ENCODE measurements at places on chromosomes 2 and 18. TPM values are rescaled to one million over a fixed set of nuclear protein-coding genes. Genes with fewer than 3 reads are reported as not detected.

DNA sequence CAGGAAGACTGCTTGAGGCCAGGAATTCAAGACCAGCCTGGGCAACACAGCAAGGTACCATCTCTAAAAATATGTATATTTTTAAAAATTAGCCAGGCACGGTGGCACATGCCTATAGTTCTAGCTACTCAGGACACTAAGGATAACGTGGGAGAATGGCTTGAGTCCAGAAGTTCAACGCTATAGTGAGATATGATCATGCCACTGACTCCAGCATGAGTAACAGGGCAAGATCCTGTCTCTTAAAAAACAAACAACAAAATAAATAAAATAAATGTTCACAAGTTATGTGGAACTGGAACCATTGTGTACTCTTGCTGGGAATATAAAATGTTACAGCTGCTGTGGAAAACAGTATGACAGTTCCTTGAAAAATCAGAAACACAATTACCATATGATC, 47.2 kb downstream of the USP34 start:
- H3K4me1 ChIP-seq = peaks cover 7% of the 10 kb centered on the region
- H3K36me3 ChIP-seq = no peaks in the 10 kb centered on the region
- no peak overlapping the region for H3K4me3 ChIP-seq
- H3K27ac ChIP-seq = peak overlapping the region; percentile 9
- no peaks in the 10 kb centered on the region for H3K27me3 ChIP-seq

- no peaks in the 10 kb centered on the region for H3K36me3 ChIP-seq
- no peak for DNase-seq
- H3K4me1 ChIP-seq = peaks cover 6% of the 10 kb centered on the region
- H3K27me3 ChIP-seq = no peaks in the 10 kb centered on the region
Observed at GRCh38 chr2:192157776-192158175, 37.0 kb downstream of the TMEFF2 start.

DNA sequence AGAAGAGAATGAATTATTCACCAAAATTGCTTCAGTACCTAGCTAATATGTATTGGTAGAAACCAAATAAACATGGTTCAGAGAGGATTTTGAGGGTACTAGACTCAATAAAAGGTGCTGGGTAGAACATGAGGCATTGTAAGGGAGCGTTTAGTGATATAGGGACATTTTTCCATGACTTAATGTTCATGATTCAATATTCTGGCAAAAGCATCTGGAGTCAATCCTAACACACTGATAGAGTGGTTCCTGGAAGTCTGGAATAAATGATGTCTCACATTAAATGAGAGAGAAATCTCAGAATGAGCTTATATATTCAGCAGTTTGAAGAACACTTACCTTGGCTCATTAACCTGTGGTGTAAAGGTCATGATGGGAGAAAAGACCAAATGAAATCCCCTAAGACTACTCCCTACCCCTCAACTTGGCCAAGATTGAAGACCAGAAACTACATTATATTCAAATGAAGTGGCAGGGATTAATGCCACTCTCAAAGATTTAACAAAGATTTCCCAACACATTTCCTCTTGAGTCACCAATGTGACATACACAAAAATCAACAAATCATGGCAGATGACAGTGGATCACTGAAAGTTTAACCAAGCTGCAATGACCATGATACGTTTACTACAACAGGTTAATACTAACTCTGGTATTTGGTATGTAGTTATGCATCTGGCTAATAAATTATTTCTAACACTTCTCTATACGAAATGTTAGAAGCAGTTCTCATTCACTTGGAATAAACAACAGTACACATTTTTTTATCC, 309.5 kb downstream of the SATB2 start:
- no peak overlapping the region for H3K27ac ChIP-seq
- no peaks in the 10 kb centered on the region for H3K36me3 ChIP-seq
- DNase-seq = no peak
- no peak overlapping the region for H3K4me3 ChIP-seq
- no peaks in the 10 kb centered on the region for H3K4me1 ChIP-seq

GRCh38 chr2:85887566-85888019, 1.2 kb downstream of the ST3GAL5 start:
- peak overlapping the region; percentile 82 for H3K27ac ChIP-seq
- H3K4me3 ChIP-seq = peak overlapping the region; percentile 86
- H3K4me1 ChIP-seq = no peaks in the 10 kb centered on the region
- no peaks in the 10 kb centered on the region for H3K36me3 ChIP-seq

GRCh38 chr2:118291251-118291880, 203.1 kb downstream of the INSIG2 start:
- no peaks in the 10 kb centered on the region for H3K27me3 ChIP-seq
- no peak overlapping the region for H3K27ac ChIP-seq
- H3K36me3 ChIP-seq = no peaks in the 10 kb centered on the region
- DNase-seq = no peak

DNA sequence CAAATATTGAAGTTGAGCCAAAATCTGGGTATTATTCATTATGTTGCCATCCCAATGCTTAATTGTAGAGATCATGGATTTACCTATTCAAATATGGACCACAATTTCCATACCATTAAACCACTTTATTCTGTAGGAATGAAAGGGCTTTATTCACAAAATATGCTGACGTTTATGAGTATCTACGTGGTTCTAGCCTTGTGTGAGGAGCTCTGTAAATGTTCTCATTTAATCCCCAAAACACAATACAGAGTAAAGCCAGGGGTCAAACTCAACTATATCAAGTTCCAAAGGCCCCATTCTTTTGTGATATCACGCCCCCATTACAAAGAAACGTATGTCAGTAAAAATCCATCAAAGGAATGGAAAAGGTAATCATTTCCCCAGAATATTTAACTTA, 61.9 kb downstream of the ANTXR1 start:
- H3K27ac ChIP-seq = no peak overlapping the region
- H3K4me1 ChIP-seq = no peaks in the 10 kb centered on the region
- H3K4me3 ChIP-seq = no peak overlapping the region
- no peaks in the 10 kb centered on the region for H3K27me3 ChIP-seq
- no peak for DNase-seq
- H3K36me3 ChIP-seq = no peaks in the 10 kb centered on the region

DNA sequence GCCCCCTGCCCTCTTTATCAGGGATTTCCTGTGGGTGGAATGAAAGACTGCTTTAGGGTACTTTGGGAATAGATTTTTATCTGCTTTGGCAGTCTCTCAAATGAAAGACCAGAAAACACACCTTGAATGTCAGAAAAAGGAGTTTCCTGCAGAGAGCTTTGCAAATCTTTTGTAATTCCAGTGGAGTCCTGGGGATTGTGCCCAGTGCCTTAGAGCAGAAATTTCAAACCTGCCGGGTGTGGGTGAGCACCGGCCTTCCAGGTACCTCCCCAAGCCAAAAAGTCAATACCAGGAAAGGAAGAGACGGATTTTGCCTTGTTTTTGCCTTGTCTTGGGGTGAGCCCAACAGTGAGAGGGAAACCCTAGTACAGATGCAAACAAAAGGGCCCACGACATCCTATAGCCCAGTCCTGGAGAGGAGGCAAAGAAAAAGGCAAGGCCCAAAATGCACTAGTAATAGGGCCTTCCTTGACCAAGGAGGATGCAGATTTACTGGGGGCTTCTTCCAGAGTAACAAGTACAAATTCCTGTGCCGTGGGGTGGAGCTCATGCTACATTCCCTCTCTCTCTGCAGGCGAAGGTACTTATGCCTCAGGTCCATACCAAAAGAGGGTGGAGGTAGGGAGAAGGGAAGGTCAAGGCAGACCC, 36.4 kb downstream of the FOXI3 start:
- no peaks in the 10 kb centered on the region for H3K27me3 ChIP-seq
- no peak for DNase-seq
- H3K27ac ChIP-seq = no peak overlapping the region

DNA sequence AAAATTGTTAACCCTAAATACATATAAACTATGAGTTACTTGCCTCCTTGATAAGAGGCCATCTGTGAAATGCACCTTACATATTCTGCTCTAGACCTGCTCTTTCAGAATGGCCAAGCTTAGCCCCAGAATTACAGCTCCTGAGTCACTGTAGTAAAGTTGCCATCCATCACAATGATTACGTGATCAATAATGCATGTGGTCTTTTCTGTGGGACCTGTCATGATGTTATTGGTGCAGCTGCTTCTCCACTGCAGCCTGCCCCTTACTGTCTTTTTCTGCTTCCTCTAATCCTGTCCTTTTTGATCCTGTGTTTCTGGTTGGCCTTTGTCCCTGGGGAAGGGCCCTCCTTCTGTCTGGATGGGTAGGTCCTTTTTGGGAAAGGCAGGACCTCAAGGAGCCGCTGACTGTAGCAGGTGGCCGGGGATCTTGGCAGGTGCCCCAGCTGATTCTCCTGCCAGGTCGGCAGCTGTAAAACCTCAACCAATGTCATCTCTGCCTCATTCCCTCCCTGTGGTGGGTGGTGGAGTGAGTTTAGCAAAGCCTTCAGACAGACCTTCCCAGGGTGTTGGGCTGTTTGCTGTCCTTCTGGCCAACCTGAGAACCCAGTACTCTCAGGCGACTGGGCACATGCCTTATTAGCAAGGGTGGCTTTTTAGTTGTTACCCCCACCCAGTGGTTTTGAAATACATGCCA, 126.2 kb upstream of the EML6 start:
- no peak overlapping the region for H3K27ac ChIP-seq

DNA sequence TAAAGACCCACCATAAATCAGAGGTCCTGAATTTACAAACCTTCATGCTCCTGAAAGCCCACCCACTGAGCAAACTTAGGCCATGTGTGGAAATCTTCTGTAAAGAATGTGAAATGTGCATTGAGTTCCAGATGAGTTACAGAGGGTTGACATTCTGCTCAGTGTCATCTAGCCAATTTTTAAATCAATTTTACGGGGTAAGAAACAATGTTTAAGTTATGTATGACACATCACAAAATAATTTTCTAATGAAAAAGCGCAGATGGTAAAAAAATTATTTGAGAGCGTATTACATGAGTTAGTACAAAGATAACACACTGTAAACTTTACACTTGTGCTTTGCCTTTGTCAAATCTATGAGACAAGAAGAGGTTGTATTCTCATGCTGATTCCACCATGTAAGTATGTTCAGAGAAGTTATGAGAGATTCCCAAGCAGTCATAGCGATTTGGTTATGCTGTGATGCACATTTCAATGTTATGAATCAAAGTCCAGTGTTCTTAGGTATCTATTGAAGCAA, 446.3 kb downstream of the ADCYAP1 start:
- H3K4me1 ChIP-seq = no peaks in the 10 kb centered on the region
- no peak for DNase-seq
- H3K4me3 ChIP-seq = no peak overlapping the region
- no peaks in the 10 kb centered on the region for H3K36me3 ChIP-seq
- no peaks in the 10 kb centered on the region for H3K27me3 ChIP-seq

DNA sequence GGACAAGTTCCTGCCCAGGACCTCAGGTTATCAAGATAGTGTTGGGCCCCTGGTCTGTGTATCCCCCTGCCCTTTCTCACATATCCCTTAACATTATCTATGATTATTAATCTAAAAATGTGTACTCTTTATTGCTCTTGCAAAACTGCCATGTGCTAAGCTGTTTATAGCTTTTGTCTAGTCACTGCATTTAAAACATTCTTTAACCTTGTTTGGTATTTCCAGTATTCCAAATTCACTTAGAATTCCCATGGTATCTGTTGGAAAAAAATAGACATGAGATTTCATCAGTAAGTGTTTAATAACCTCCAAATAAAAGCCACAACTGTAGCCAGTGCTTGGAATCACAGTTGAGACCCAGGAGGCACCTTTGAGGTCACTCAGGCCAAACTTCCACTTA, 16.2 kb upstream of the GLS start:
- DNase-seq = no peak
- no peaks in the 10 kb centered on the region for H3K4me1 ChIP-seq
- no peaks in the 10 kb centered on the region for H3K27me3 ChIP-seq
- H3K4me3 ChIP-seq = no peak overlapping the region
- H3K27ac ChIP-seq = no peak overlapping the region
- no peaks in the 10 kb centered on the region for H3K36me3 ChIP-seq

DNA sequence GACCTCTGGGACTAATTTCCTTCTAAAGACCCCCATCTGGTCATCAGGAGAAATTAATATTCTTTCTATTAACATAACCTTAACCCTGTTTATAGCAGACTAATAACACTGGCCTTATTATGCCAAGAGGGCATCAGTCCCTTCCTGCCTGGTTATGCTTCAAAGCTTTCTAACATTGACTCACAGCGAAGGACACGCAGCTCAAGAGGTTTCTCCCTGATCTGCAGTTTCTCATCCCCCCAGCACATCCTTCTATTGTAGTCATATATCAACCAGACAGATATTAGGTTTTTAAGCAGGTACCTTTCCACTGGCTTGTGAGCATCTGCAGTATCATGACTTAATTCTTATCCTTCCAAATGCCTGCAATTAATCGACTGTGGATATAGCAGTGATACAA, 100.0 kb upstream of the CXCR4 start:
- no peaks in the 10 kb centered on the region for H3K4me1 ChIP-seq
- DNase-seq = no peak
- H3K36me3 ChIP-seq = no peaks in the 10 kb centered on the region

DNA sequence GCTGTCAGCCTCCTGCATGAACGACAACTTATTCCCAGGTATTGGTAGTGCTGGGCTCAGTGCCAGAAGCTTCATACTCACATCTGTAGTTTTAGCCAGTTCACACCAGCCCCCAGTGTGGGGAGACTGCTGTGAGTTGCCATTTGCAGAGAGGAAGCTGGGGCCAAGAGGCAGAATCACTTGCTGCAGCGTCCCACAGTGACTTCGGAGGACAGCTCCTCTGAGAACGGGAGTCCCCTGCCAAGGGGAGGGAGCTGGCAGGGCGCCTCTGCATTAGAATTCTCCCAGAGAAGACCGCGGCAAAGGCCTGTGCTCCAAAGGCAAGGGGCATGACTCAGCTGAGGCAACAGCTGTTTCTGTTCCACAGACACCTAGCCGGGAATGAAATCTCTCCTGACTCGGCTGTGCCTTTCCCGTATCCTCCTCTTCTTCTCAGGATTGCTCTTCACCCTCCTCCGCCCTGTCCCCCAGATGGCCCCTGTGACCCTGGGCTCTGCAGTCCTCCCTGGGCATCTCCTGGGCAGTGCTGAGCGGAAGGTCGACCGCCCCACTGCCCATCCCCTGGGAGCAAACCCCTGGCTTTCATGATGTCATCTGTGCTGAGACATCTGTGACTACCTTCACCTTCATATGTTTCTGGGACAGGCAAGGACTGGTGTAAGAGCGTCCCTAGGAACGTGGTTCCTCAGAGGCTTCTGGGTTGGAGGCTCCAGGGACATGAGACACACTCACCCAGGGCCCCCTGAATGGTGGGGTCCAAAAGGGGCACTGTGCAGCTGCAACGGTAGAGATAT, 18.0 kb downstream of the MAL start:
- H3K36me3 ChIP-seq = no peaks in the 10 kb centered on the region
- DNase-seq = peak; percentile 67
- no peak overlapping the region for H3K4me3 ChIP-seq
- no peaks in the 10 kb centered on the region for H3K27me3 ChIP-seq

DNA sequence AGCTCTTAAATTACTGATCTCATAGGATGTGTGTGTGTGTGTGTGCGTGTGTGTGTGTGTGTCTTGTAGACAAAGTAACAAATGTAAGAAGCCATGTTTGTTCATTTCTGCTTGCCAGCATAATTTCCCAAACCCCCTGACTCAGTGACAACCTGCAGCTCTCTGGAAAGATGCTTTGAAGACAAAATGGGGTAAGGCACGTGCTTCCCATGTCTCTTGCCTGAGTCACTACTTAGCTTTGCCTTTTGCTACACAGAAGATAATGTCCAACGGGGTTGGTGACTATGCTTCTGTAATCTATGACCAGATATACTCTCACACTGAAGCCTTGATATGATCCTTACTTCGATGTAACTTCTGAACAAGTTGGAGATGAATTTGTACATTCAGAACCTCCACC, 332.0 kb downstream of the SLC4A3 start:
- DNase-seq = no peak
- H3K27me3 ChIP-seq = no peaks in the 10 kb centered on the region
- H3K36me3 ChIP-seq = no peaks in the 10 kb centered on the region
- no peaks in the 10 kb centered on the region for H3K4me1 ChIP-seq
- H3K4me3 ChIP-seq = no peak overlapping the region

TCF7L1 gene
- total RNA-seq = 7.0 TPM

SERPINB3 gene
- total RNA-seq = 8.8 TPM

RAD51AP2 gene
- total RNA-seq = not detected

GAREM1 gene
- 14.9 TPM for total RNA-seq

CDK15 gene
- total RNA-seq = 1.2 TPM

GYPC gene
- total RNA-seq = 17.3 TPM

All from prostate gland (tissue), 2 donors.